ENCODE measurements at places on chromosomes 5 and 9. TPM values are rescaled to one million over a fixed set of nuclear protein-coding genes. Genes with fewer than 3 reads are reported as not detected.

Gene RNF224
- total RNA-seq = not detected

Gene CAVIN4
- total RNA-seq = 7.0 TPM

Gene ZBED3
- total RNA-seq = 12.1 TPM

GRCh38 chr9:121185178-121185745, 16.4 kb downstream of the RAB14 start:
- peaks cover 7% of the 10 kb centered on the region for H3K36me3 ChIP-seq
- no peak overlapping the region for H3K4me3 ChIP-seq
- no peak overlapping the region for H3K27ac ChIP-seq
- no peaks in the 10 kb centered on the region for H3K27me3 ChIP-seq

Gene MRPL50
- 18.6 TPM for total RNA-seq

Gene SHOC1
- not detected for total RNA-seq

Gene PCDHA9
- total RNA-seq = 1.4 TPM

Gene PLCXD3
- total RNA-seq = 0.07 TPM

DNA sequence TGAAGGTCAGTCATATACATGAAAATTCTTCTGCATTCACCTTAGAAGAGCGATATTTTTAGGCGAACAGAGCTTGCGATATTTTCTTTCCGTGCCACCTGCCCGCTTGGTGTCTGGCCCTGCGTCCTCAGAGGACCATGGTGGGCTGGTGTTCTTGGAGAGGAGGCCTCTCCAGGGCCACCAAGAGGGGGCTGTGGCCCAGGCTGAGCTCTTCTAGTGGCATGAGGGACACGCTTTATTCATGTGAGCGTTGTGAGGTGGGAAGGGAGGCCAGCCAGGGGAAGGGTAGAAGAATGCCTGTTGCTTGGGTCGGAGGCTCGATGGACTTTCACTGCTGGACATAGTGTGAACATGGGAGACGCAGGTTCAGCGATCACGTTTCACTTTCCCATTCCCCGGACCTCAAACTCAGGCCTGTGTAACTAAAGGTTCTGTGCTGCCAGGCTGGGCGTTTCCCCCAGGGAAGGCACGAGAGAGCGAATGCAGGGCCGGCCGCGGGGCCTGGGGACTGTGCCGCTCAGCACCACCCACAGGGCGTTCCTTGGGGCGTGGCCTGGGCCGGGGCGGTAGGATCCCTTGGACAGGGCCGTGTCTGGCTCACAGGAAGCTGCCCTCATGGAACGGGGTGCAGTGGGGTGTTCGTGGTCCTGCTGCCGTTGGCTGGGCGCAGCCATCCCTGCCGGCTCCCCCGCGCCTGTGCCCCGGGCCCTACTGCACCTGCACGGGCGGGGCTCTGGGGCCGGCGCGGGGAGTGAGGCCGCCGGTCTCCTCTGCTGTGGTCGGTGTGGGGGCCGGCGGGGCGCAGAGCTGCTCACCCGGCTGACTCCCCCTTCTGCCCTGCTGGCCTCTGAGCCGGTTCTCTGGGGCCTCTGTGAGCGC, 40.7 kb upstream of the CLPTM1L start:
- H3K27ac ChIP-seq = peak overlapping the region; percentile 94
- H3K36me3 ChIP-seq = no peaks in the 10 kb centered on the region
- H3K27me3 ChIP-seq = peaks cover 83% of the 10 kb centered on the region
- H3K4me3 ChIP-seq = peak overlapping the region; percentile 92
- peaks cover 17% of the 10 kb centered on the region for H3K4me1 ChIP-seq

DNA sequence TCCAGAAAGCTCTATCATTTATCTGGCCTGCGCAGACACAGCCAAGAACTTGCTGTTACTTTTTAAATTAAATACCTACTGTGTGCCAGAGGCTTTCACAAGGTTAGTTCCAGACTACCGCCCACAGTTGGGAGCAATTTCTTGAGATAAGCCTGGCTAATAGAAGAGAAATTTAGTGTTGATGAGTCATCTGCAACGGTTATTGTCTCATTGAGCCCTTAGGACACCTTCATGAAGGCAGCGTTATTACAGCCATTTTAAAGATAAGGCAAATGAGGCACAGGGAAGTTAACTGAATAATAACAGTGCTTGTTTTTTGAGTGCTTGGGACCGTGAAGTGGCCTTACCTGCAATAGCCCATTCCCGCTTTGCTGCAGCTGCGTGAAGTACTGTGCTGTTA, 292.9 kb upstream of the MSX2 start:
- H3K36me3 ChIP-seq = no peaks in the 10 kb centered on the region
- no peak for DNase-seq
- H3K4me1 ChIP-seq = no peaks in the 10 kb centered on the region

GRCh38 chr9:86298873-86299272, 16.5 kb upstream of the ISCA1 start:
- H3K27ac ChIP-seq = no peak overlapping the region
- H3K27me3 ChIP-seq = no peaks in the 10 kb centered on the region
- H3K4me1 ChIP-seq = peaks cover 4% of the 10 kb centered on the region
- H3K4me3 ChIP-seq = no peak overlapping the region
- no peak for DNase-seq
- peaks cover 15% of the 10 kb centered on the region for H3K36me3 ChIP-seq

- peaks cover 11% of the 10 kb centered on the region for H3K4me1 ChIP-seq
- H3K36me3 ChIP-seq = no peaks in the 10 kb centered on the region
Measured at GRCh38 chr5:14009575-14009974, 65.1 kb upstream of the DNAH5 start.

- H3K27me3 ChIP-seq = no peaks in the 10 kb centered on the region
- no peak overlapping the region for H3K4me3 ChIP-seq
- DNase-seq = no peak
- no peaks in the 10 kb centered on the region for H3K4me1 ChIP-seq
- peaks cover 7% of the 10 kb centered on the region for H3K36me3 ChIP-seq
Measured at GRCh38 chr5:35345222-35345621, 114.9 kb upstream of the PRLR start.

Gene JAKMIP2
- total RNA-seq = 36.8 TPM

Gene TEK
- 1.0 TPM for total RNA-seq

Gene OR2V1
- total RNA-seq = not detected

DNA sequence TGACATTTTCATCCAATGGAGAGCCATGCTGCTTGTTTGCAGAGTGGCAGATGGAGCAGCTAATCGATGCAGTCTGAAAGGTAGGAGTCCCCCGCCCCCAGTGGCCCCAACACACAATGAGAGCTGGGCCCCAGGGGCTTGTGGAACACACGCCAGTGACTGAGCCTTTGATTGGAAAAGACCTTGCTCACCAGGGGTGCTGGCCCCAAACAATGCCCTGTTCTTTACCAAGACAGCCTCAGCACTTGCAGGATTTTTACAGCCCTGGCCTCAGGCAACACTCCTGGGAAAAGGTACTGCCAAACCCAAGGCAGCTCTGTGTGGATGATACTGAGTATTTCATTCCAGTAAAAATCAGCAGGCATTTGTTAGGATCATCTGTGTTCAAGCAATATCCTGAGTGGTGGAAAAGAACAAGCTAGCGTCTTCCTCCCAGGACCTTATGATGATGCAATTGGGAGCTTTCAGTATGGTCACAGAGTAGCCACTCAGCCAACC, 276.8 kb upstream of the CLINT1 start:
- H3K4me1 ChIP-seq = peaks cover 43% of the 10 kb centered on the region
- DNase-seq = peak; percentile 41
- no peak overlapping the region for H3K27ac ChIP-seq
- peaks cover 33% of the 10 kb centered on the region for H3K27me3 ChIP-seq

Gene FOXI1
- total RNA-seq = not detected

DNA sequence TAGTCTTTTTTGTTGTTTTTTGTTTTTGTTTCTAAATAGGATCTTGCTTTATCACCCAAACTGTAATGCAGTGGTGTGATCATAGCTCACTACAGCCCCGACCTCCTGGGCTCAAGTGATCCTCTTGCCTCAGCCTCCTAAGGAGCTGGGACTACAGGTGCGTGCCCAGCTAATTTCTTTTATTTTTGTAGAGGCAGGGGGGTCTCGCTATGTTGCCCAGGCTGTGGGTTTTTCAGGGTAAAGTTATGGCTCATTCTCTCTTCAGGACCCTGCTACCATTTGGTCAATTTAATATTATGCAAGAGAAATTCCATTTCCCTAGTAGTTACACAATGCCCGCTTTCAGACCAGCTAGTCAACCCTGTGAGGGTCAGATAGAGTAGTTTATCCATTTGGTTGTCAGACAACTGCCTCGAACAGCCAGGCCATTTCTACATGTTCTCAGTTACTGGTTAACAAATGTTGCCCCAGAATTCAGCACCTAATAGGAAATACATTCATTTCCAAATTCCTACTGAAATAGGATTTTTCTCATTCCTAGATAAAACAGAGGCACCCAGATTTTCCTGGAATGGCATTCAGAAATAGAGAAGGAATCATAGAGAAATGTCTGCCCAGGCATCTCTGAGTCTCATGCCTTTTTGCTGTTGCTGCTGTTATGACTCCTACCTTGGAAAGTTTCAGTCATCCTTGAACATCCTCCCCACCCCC, 6.4 kb upstream of the GLIS3 start:
- no peaks in the 10 kb centered on the region for H3K36me3 ChIP-seq
- DNase-seq = no peak
- no peak overlapping the region for H3K4me3 ChIP-seq
- H3K4me1 ChIP-seq = no peaks in the 10 kb centered on the region

DNA sequence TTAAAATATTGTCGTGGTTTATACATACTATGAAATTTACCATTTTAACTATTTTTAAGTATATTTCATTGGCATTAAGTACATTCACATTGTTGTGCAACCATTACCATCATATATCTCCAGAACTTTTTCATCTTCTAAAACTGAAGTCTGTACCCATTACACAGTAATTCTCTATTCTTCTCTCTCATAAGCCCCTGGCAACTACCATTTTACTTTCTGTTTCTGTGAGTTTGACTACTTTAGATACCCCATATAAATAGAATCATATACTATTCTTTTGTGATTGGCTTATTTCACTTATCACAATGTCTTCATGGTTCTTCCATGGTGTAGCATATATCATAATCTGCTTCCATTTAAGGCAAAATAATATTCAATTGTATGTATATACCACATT, 30.3 kb downstream of the NDUFS4 start:
- no peak overlapping the region for H3K27ac ChIP-seq
- peaks cover 18% of the 10 kb centered on the region for H3K4me1 ChIP-seq
- no peak overlapping the region for H3K4me3 ChIP-seq
- no peaks in the 10 kb centered on the region for H3K27me3 ChIP-seq
- H3K36me3 ChIP-seq = peaks cover 4% of the 10 kb centered on the region

DNA sequence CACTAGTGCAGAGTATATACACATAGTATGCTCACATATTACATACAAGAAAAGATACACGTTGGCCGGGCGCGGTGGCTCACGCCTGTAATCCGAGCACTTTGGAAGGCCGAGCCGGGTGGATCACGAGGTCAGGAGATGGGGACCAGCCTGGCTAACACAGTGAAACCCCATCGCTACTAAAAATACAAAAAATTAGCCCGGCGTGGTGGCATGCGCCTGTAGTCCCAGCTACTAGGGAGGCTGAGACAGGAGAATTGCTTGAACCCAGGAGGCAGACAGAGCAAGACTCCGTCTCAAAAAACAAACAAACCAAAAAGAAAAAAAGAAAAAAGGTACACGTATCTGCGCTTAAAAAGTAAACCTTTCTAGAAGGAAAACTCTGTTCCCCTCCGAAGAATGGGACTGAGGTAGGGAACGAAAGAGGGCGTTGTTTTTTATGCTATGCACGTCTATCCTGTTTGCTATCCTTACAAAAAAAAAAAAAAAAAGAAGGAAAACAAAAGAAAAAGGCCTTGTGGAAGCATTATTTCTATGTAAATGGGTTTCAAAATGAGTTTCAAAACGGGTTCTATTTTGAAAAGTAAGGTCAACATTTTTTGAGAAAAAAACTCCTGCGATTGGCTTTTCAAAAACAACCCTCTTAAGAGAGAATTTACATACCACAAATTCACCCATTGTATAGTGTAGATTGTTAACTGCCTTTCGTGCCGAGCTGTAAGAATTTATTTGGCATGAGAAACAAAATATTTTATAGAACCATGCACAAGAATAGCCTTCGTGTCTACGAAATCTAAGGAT, 1.2 kb downstream of the AK3 start:
- H3K4me1 ChIP-seq = peaks cover 31% of the 10 kb centered on the region
- peak overlapping the region; percentile 91 for H3K4me3 ChIP-seq

Gene UBE2B
- 76.4 TPM for total RNA-seq

DNA sequence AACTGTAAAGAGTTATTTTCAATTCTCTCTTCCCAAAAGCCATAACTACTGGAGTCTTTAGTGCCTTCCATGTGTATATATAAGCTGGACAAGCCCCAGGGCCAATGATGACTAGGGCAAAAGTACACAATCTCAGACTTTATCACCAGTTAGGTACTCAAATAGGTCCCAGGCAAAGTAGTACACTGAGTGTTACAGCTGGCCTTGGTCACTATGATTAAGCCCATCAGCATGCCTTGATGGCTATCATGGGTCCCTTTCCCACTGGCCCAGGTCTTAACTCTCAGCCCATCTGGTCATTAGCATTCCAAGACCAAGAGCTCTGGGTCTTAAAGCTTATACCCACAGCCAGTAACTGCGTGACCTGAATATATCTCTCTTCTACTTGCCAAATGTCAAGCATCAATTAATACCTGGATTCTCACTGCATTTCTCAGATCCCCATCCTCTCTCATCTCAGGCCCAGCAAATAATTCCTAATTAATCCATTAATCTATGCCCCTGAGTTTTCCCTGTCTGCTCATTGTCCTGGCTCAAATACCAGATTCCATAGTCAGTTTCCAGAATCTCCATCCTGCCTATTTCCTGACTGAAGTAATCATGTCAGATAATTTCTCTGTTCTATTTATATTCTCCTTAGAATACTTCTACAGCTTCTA, 62.3 kb downstream of the NR6A1 start:
- peaks cover 8% of the 10 kb centered on the region for H3K36me3 ChIP-seq
- H3K4me1 ChIP-seq = peaks cover 4% of the 10 kb centered on the region
- H3K27me3 ChIP-seq = no peaks in the 10 kb centered on the region
- no peak overlapping the region for H3K4me3 ChIP-seq
- no peak for DNase-seq

- peaks cover 10% of the 10 kb centered on the region for H3K4me1 ChIP-seq
- no peak overlapping the region for H3K27ac ChIP-seq
- no peak overlapping the region for H3K4me3 ChIP-seq
- no peaks in the 10 kb centered on the region for H3K36me3 ChIP-seq
Measured at GRCh38 chr5:146539973-146540372, 24.0 kb upstream of the GPR151 start.

- peaks cover 22% of the 10 kb centered on the region for H3K4me1 ChIP-seq
- H3K4me3 ChIP-seq = peak overlapping the region; percentile 100
- DNase-seq = no peak
- H3K36me3 ChIP-seq = no peaks in the 10 kb centered on the region
Measured at GRCh38 chr9:122827761-122828093, 661 bp downstream of the PDCL start.

- no peaks in the 10 kb centered on the region for H3K36me3 ChIP-seq
- H3K4me1 ChIP-seq = peaks cover 22% of the 10 kb centered on the region
- DNase-seq = no peak
Measured at GRCh38 chr9:18045326-18045725, 428.6 kb upstream of the ADAMTSL1 start.

Gene ZFYVE16
- 65.2 TPM for total RNA-seq

- no peak overlapping the region for H3K4me3 ChIP-seq
- no peak for DNase-seq
- H3K4me1 ChIP-seq = no peaks in the 10 kb centered on the region
- H3K36me3 ChIP-seq = no peaks in the 10 kb centered on the region
Measured at GRCh38 chr5:74136276-74136825, 504.2 kb downstream of the ENC1 start.
